ENCODE measurements at places on chromosomes 12 and 14. TPM values are rescaled to one million over a fixed set of nuclear protein-coding genes. Genes with fewer than 3 reads are reported as not detected.

FLVCR2 gene
- 5.6 TPM for total RNA-seq

ALX1 gene
- 0.30 TPM for total RNA-seq

CDKL1 gene
- 54.4 TPM for total RNA-seq

SERPINA1 gene
- total RNA-seq: 11.1 TPM

IAPP gene
- not detected for total RNA-seq

ZNF385A gene
- 10.5 TPM for total RNA-seq

LHX5 gene
- total RNA-seq: not detected

LRFN5 gene
- total RNA-seq: 11.8 TPM

OTOGL gene
- total RNA-seq: 0.30 TPM

IL23A gene
- total RNA-seq: 0.20 TPM

DNA sequence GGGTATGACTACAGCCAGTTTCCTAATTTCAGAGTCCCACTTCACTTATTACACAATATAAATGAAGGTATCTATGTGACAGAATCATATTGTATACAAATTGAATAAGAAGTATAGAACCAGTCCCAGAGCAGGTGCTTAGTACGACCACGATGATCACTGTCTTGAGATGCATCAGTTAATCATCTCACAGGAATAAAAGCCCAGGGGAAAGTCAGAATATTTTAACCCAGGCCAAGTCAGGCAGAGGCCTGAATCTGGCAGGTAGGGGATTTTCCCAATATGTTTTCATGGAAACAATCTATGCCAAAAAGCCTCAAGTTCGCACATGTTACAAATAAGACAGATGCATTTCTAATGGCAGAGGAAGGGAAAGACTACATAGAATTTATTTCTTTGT is 758.4 kb downstream of the BCL11B start:
- peak; percentile 15 for DNase-seq

- no peak for DNase-seq
Observed at GRCh38 chr14:92924247-92924646, 1.3 kb downstream of the CHGA start.

DNA sequence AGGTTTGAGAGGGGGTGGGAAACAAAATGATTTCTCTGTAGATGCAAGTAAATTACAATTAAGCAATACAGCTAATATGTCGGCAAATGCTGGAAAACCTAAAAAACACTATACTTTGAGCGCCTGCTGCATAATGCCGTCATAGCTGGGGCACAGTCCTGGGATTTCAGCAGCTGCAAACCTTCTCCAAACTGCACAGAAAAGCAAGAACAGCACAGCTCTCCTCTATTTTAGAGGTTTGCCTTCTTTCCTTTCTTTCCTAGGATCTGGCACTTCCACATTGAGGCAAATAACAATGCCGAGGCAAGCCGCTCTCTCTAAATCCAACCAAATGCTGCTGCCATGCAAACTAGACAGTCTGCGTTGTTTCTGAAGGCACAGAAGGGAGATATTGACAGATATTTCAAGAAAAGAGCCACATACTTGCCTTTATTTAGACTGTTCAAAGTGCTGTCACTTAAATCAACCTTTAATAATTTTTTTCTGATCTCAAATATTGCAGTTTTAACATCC is 287.1 kb upstream of the G2E3 start:
- DNase-seq: no peak

DNA sequence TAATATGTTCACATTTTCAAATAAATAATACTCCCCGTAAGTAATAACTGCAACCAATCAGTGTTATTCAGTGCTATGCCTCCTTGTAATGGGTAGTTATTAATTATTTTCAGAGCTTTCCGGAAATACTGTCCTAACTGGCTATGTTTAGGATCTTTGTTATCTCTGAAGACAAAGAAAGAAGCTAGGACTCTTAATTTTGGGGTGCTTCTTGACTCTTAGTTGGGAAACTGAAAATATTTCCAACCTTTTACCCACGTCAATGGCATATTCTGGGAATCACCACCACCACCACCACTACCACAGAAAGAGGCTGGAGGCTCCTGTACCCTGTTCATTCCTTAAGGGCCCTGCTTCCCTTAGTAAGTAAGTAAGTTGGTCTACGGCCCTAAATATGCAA is 39.1 kb downstream of the RAD52 start:
- no peak for DNase-seq

DNA sequence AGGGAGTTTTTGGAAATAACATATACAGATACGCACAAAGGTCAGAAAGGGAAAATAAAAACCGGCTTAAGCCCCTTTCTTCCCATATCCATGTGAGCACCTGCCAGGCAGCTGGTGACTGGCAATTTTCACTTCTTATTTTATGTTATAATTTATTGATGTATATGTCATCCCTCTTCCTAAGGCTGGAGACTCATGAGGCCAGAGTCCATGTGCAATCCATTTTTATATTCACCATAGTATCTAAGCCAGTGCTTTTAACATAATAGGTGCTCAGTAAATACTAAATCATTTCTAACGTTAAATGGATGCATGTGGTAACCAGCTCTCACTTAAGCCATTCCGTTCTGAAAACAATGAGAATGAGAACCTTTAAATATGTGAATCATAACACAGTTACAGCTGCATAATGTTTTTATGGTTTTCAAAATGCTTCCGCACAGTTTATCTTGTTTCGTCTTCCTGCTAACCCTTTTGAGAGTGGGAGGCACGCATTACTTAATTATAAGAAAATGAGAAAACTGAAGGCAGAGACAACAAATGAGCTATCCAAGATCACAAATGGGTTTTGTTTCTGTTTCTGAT is 178.3 kb downstream of the CACNA1C start:
- no peak for DNase-seq

DNA sequence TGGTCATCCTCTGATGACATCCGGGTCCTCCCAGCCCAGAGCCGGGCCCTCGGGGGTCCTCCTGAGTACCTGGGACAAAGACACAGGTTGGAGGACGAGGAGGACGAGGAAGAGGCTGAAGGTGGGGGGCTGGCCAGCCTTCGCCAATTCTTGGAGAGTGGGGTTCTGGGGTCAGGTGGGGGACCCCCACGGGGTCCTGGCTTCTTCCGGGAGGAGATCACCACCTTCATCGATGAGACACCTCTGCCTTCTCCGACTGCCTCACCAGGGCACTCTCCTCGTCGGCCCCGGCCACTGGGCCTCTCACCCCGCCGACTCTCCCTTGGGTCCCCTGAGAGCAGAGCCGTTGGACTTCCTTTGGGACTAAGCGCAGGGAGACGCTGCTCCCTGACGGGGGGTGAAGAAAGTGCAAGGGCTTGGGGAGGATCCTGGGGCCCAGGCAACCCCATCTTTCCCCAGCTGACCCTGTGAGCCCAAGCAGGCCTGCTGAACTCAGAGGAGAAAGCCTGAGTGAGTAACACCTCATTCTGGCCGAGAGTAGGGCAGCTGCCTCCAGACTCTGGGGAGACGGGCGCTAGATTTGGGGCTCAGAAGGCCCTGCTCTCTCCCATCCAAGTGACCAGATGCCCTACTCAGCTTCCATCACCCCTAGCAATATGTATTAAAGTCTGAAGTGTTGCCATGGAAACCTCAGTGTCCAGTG is 1.3 kb upstream of the P3H3 start:
- DNase-seq: no peak

GRCh38 chr12:65302891-65303290 is 24.4 kb downstream of the MSRB3 start:
- no peak for DNase-seq

GRCh38 chr14:73524493-73524892 is 12.4 kb upstream of the ACOT1 start:
- DNase-seq: no peak

- DNase-seq: no peak
Observed at GRCh38 chr12:109872-110271, 43.3 kb downstream of the IQSEC3 start.

- peak; percentile 40 for DNase-seq
Observed at GRCh38 chr12:47881051-47881450, 23.7 kb downstream of the VDR start.

- DNase-seq: no peak
Observed at GRCh38 chr12:104365921-104366410, 62.4 kb downstream of the EID3 start.

GRCh38 chr14:50961605-50962221 is 17.4 kb upstream of the PYGL start:
- DNase-seq: peak; percentile 72

DNA sequence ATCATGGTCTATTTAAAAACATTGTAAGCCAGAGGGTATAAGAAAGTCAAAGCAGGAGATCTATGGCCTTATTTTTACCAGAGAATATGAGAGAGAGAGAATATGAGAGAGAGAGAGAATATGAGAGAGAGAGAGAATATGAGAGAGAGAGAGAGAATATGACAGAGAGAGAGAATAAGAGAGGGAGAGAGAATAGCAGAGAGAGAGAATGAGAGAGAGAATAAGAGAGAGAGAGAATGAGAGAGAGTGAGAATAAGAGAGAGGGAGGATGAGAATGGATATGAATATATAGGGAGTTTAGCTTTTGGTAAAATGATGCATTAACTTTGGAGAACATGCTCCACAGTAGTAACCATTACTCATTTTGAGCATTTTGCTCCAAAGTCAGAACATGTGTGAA is 48.0 kb upstream of the ALG10B start:
- DNase-seq: no peak

DNA sequence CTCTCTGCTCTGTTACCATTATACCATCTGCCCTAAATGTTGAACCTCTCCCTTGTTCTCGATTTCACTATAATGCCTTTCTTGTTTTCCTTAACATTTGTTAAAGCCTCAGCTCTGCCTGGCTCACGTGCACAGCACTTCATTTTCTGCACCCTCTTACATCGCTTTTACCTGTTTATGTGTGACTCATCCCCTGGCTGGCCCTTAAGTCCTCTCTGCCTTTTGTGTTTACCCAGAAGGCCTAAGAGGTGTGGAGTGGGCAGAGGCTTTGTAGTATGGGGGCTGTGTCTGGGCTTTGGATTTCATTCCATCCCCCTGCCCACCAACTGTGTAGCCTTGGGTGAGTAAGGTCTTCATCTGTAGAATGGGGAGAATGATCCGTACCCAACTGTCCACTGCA is 36.5 kb downstream of the UBE3B start:
- DNase-seq: no peak

DNA sequence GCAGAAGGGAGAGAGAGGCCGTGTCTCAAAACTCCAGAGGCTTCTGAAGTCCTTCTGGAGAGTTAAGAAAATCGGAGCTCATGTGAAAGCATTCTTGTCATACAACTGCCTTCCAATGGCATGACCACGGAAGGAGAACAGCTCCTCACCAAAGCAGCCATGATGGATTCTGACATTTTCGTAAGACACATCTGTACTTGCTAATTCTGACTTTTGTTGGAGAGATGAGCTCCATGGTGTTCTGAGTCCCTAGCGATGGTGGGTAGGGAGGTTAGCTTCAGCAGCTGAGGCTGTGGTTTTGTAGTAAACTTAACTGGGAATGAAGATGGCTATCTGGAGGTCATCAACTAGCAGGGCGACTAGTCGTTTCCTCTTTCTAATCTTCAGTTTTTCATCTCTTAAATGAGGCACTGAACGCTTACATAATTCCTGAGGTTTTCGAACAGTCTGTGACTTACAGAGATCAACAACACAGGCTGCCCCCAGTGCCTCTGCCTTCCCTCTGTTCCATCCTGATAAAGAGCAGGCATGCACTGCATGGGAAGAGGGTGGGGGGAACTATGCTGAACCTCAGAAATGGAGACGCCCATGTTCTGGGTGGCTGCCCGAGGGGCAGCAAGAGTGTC is 28.6 kb upstream of the DICER1 start:
- no peak for DNase-seq

GRCh38 chr12:65827827-65828231 is 3.5 kb downstream of the HMGA2 start:
- DNase-seq: no peak

- DNase-seq: no peak
Observed at GRCh38 chr14:24279301-24280186, 8.1 kb upstream of the RABGGTA start.

DNA sequence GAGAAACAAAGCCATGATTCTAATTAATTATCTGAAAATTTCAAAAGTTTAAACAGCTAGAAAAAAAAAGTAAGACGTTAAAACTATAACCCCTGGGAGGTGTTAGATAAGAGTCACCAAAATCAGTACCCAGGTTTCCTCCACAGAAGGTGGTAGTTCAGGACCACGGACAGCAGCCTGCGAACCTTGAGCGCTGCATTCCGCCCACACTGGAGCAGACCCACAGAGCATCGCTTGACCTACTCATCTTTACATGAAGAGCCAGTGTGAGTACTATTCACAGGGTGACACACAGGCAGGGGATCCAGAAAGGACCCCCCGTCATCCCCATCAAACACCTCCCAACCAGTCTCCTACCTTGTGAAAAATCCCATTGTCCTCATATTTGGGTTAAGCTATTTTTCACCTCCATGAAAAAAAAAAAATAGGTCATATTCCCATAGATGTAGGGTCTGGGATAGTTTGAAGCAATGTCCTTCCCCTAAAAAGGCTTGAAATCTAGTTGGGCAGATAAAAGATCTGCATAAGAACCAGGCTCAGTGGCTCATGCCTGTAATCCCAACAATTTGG is 8.8 kb upstream of the CHGA start:
- no peak for DNase-seq

DNA sequence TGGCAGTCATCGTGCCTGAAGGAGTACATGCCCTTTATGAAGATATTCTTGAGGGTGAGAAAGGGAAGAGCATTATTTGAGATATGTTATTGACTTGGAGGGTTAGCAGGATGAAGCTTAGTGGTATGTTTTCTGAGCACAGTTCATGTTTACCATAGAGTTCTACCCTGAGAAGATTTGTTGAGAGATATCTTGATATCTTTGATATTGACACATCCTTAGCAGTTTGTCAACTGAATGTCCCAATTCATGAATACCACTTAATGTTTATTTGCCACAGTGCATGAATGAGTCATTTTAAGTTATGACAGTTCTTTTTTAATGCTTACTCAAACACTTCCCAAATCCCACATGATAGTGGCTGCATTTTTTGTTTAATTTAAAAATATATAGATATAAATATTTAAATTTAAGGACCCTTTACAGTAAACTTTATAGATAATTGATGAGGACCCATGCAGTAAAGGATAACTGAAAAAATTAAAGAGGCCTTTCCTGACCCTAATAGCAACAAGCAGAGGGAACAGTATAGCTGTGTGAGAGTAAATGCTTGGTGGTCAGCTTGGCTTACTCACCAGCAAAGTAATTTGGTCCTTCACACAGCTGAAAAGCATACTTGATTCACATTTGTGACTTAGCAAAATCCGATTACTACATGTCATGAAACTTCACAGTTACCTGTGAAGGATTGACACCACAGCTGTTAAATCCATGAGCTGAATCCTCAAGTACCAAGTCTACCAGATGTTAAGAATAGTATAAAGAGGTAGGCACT is 25.8 kb downstream of the SLC39A9 start:
- no peak for DNase-seq

GRCh38 chr14:23183158-23183470 is 346 bp downstream of the SLC7A8 start:
- no peak for DNase-seq

- DNase-seq: no peak
Observed at GRCh38 chr12:108868781-108869180, 11.1 kb upstream of the DAO start.

GRCh38 chr12:61574339-61574738 is 685.9 kb upstream of the USP15 start:
- DNase-seq: no peak

- no peak for DNase-seq
Observed at GRCh38 chr12:132084621-132085290, 59.4 kb downstream of the DDX51 start.
